Subcutaneous preadipocyte (primary cell): ENCODE measurements at places on chromosomes 11 and 22. TPM values are rescaled to one million over a fixed set of nuclear protein-coding genes. Genes with fewer than 3 reads are reported as not detected.

ALX4 gene
- total RNA-seq, result not detected in 2 replicates

PDGFD gene
- 0.39 and 1.5 TPM in 2 replicates for total RNA-seq

OR5B21 gene
- not detected in 2 replicates for total RNA-seq

ZP1 gene
- total RNA-seq, result 0.37 and 0.98 TPM in 2 replicates

CRYBA4 gene
- total RNA-seq, result not detected in 2 replicates

OR2D2 gene
- total RNA-seq, result under 0.01 and 0.78 TPM in 2 replicates

FOLR1 gene
- total RNA-seq, result not detected in 2 replicates

HTR3A gene
- not detected in 2 replicates for total RNA-seq

OR52E8 gene
- total RNA-seq, result not detected in 2 replicates
